ENCODE measurements at places on chromosomes 7 and 10. TPM values are rescaled to one million over a fixed set of nuclear protein-coding genes. Genes with fewer than 3 reads are reported as not detected.

DNA sequence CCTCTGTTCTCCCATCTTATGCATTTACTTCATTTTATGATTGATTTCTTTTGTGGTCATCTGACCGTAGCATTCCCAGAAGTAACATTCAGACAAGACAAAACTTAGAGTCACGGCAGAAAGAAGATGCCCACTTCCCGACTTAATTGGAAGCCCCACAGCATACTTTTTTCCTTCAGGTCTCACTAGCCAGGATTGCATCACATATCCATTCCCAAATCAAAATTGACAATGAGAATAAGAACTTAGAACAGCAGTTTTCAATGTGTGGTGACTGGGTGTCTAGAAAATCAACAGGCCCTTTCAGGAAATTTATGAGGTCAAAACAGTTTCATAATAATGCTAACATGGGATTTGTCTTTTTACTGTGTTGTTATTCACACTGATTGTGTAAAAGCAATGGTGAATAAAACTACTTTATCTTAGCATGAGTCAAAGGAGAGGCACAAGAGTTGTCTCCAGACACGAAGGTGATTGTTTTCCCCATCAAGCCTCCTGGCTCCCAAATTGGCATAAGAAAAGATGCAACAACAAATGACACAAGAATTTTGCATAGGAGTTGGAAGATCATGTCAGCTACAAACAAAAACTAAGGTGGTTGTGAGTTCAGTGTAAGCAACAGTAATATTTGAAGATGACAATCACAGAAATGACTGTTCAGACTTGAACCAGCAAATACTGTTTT lies 493.9 kb downstream of the HTR7 start:
- no peak for DNase-seq

DNA sequence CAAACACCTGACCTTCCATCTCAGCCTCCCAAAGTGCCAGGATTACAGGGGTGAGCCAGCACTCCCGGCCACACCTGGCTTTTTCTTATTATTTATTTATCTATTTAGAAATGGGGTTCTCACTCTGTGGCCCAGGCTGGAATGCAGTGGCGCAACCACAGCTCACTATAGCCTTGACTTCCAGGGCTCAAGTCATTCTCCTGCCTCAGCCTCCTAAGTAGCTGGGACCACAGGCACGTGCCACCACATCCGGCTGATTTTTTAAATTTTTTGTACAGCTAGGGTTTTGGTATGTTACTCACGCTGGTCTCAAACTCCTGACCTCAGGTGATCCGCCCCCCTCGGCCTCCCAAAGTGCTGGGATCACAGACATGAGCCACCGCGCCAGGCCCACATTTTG lies 56.9 kb upstream of the MYL10 start:
- no peak for DNase-seq

DNA sequence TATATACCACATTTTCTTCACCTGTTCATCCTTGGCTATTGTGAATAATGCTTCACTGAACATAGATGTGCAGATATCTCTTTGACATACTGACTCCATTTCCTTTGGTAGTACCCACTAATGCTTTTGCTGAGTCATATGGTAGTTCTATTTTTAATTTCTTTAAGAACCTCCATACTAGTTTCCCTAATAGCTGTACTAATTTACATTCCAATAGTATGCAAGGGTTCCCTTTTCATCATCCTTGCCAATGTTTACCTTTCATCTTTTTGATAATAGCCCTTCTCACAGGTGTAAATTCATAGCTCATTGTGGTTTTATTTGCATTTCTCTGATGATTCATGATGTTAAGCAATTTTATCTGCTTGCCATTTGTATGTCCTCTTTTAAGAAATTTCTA lies 159.9 kb downstream of the CALCR start:
- DNase-seq: no peak

GRCh38 chr7:70856901-70857630 lies 274.9 kb upstream of the GALNT17 start:
- DNase-seq: peak; percentile 82

- DNase-seq: no peak
These were observed 532.9 kb upstream of the FOXK1 start for GRCh38 chr7:4149236-4149635.

DNA sequence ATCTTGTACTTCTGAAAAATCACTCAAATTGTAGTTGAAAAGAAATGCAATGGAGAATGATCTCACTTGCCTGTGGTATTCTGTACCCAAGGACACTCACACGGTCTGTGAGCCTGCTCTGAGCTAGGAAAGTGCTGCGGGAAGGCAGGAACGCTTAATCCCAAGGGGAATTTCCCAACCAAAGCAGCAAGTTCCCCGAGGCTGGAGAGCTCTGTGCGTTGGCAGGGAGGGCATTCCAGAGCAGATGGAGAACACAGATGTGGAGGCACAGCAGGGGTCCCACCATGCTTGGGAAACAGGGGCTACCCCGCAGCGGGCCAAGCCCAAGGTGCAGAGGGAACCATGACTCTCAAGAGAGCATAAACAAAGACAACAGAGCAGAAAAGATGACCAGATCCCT lies 13.6 kb downstream of the SVIL start:
- peak; percentile 88 for DNase-seq

DNA sequence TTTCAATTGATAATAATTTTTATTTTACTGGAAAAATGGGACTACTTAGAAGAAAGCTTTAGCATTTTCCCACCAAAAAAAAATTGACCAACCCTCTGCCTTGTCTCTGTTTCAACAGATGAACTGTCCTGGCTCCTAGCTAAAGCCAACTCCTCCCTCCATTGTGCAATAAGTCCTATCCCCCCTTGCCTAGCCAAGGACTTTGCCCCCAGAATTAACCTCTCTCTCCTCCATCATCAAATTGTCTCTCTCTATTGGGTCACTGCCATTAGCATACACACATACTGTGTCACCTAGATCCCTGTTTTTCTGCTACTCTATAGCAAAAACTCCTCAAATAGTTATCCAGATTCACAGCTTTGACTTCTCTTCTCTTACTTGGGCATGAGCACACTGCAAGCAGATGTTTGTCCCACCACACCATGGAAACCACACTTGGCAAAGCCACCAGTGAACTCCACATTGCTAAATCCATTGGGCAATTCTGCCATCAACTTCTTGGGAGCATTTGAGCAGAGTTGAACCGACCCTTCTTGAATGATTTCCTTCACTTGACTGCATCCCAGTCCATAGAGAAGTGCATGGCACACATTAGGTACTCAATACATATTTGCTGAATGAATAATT lies 91.4 kb upstream of the NEBL start:
- no peak for DNase-seq

GRCh38 chr10:11600280-11600679 lies 11.2 kb downstream of the USP6NL start:
- no peak for DNase-seq

- no peak for DNase-seq
These were observed 595.9 kb upstream of the AUTS2 start for GRCh38 chr7:69002416-69002815.

DNA sequence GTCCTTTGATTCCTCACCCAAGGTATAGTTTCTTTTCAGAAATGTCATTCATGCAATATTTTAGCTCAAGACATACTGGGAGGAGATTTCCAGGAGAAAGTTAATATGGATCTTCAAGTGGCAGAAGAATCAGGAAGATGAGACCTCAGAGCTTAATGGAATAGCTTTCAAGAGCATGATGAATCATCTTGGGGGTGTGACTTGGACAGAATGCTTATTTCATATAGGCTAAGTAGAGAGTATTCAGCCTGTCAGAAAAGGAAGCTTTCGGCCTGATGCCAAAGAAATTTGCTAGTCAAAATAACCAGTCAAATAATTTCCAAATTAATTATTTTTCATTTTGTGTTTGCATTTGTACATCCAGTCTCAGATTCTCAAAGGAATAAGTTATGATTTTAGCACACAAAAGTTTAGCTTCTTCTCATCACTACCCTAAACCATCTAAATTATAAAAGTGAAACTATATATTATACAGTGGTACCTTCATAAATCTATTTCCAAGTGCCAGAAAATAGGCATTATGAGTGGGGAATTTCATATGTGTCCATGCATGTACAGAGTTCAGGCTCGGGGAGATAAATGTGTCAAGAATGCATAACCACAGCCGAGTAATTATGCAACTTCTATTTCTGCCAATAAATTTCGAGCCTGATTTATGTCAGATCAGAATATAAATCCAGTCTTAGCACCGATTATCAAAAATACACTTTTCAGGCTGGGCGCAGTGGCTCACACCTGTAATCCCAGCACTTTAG lies 27.3 kb upstream of the CALD1 start:
- peak; percentile 62 for DNase-seq

DNA sequence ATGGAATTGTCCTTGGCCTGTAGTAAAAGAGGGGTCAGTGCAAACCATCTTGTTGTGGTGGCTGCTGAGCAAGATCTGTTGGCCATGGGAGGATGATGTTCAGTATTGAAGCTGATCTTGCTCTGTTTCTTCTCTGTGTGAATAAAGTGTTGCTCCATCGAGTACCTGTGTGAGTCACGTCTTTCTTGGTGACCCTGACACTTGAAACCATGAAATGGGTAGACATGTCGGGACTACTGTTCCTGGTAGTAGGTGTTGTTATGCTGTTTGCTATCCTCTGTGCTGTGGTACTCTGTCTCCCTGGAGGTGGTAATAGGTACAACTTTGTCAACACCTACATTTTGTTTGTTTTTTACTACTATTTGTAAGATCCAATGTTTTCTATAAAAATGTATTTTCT lies 330.6 kb downstream of the MDFIC start:
- no peak for DNase-seq

GRCh38 chr10:130401860-130402765 lies 265.9 kb downstream of the GLRX3 start:
- no peak for DNase-seq

DNA sequence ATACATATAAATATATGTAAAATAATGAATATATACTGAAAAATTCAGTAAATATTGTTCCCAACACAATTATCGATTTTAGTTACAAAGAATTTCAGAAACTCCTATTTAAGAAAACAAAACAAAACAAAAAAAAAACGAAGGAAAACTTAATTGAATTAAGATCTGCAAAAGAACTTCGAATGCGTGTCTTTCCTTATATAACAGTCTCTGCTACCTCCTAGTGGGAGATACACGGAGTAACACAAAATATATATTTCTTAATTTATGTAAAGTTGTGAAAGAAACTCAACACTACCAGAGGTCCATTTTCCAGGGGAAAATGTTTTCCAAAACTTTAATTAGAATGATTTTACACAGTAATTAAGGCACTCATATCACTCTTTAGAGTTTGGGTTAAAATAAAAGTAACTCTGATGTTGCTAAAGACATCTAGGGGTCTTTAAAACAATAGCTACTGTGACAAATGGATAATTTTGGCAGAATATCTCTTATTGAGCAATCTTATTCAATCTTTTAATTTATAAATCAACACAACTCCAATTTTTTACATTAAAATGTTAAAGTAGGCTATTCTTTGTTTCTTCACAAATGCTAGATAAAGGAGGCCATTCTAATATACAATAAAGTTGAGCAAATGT lies 41.6 kb downstream of the NEBL start:
- no peak for DNase-seq

DNA sequence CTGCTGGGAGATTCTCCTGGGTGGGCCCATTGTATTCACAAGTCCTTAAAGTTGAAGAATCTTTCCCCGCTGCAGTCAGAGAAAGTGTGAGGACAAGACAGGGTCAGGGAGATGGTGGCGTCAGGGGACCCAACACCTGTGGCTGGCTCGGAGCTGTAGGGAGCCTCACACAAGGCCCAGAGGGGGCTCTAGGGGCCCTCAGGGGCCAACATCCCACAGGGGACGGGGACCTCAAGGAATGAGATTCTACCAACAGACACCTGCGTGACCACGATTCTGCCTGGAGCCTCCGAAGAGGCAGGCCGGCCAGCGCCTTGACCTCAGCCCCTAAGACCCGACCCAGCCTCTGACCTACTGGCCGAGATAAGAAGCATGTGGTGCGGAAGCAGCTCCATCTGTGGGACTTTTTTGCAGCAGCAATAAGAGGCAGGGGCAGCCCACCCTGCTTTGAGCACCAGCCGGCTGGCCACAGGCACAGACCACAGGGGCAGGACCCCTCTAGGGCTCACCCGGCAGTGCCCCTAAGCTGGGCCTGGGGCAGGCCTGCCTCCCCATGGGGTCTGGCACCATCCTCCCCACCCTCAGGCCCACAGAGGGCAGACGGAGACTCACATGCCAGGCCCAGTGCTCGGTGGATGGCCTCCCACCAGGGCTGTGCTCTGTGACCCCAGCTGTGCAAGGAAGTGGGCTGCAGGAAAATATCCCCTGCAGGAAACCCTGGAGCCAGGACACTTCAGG lies 13.2 kb downstream of the RASGEF1A start:
- DNase-seq: no peak

DNA sequence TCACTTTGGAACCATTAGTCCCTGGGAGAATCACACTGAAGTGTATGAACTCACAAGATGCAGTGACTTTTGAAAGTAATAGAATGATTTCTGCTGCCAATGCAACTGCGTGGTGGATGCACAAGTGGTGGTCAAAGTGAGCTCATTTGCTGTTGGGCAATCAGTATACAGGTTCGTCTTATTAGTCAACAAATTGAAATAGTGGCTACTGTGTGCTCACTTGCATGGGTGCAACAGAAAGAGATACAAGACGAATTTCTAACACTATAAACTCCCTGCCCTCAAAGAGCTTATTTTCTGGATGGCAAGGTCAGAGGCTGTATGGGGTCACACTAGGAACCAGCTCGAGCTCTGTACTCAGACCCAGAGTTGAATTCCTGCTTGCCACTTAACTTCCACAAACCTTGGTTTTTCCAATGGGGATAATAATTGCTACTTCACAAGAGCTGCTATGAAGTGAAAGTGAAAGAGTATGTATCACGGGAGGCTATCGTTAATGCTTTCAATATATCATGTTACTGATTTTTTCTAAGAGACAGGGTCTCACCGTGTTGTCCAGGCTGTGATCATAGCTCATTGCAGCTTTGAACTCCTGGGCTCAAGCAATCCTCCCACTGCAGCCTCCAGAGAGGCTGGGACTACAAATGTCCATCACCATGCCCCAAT lies 8.3 kb upstream of the BCL7B start:
- no peak for DNase-seq

ZNF277 gene
- 36.0 TPM for total RNA-seq

VPS37D gene
- total RNA-seq: 3.7 TPM

HTR7 gene
- total RNA-seq: 20.2 TPM

C10orf105 gene
- under 0.01 TPM for total RNA-seq

POLR2J3 gene
- total RNA-seq: 39.3 TPM

NKX2-3 gene
- total RNA-seq: not detected

LIPM gene
- not detected for total RNA-seq

SFXN3 gene
- 102 TPM for total RNA-seq

Measured in mammary epithelial cell (primary cell).